ENCODE measurements at places on chromosomes 6 and 20.

DNA sequence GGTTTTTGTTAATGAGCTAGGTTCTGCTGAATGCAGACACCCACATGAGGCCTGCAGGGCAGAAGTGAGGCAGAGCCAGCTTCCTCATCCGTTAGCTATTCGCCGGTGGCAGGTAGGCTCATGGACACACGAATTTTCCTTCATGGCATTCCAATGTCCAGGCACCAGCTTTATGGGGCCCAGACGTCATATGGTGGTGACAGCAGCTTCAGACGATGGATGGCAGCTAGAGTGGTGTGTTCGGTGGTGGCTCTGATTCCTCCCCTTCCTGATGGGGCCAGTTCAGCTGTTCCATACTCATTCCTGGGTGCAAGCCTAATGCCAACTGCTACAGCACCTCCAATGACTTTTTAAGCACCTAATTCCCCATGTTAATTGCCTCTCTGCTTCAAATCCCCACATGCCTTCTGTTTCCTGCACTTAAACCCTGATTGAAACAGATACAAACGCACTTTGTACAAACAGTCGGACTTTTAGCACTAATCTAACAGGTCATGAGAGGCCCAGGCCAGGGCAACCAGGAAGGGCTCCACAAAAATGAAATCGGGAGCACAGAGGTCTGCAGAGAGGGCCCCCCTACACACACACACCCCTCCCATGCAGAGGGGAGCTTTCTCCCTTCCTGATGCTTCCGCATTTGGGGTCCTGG lies 35.7 kb upstream of the MLN start:
- no peak for DNase-seq

GRCh38 chr6:18513253-18513798 lies 126.2 kb downstream of the RNF144B start:
- no peak for DNase-seq

DNA sequence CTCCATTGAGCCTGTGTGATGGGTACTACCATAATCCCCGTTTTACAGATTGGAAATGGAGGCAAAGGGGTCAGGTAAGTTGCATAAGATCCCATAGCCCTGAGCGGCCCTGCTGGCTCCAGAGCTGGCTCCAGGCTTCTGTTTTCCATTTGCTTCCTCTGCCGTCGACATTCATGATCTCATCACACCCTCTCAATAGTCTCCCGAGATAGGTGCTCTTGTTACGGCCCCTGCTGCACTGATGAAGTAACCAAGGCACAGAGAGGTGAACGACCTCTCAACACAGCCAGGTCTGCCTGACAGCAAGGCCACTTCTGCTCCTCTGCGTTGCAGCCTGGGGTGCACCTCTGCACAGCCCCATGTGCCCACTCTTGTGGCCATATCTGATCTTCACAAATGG lies 16.9 kb downstream of the CDH22 start:
- no peak for DNase-seq

DNA sequence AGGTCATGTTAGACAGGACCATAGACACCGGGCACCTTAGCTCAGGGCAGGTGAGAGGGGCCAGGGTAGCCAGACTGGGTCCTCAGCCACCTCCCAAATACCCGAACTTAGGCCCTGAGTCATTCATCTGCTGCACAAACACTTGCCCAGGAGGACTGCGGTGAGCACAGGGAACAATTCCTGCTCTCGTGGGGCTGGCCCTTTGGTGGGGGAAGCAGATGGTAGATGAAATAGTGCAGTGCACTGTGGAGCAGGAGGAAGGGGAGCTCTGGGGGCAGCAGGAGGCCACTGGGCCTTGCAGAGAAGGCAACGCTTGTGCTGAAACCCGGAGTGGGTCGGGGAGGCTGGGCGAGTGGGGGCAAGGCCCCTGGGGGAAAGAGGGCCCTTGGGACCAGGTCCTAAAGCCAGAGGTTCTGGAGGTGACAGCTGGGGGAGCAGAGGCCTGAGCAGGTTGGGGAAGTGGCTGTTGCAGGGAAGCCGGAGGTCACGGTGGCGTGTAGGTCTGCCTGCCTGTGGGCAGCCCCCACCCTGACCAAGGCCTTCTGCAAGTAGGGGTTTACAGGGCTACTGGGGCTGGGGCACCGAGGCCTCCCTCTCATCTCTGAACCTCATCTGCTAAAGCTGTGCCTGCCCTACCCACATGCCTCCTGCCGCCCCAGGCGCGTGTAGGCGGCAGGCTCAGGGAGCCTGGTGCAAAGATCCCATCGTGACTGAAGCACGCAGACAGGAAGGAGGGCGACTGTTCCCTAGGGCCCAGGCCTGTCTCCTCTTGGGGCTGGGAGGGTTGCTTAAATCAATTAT lies 4.7 kb upstream of the NPBWR2 start:
- no peak for DNase-seq

DNA sequence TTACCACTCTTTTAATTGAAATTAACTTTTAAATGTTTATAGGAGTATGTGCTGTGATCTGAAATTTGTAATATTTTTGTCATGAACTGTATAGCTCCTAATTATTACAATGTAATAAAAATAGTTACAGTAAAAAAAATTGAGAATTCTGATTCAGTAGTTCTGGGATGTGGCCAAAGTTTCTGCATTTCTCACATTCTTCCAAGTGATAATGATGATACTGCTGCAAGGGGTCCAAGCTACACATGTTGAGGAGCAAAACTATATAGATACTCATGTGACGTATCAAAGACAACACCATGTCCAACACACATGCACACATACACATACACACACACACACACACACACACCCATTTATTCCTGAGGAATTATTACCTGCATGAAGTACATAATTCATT lies 71.0 kb upstream of the FAM83B start:
- DNase-seq = no peak

DNA sequence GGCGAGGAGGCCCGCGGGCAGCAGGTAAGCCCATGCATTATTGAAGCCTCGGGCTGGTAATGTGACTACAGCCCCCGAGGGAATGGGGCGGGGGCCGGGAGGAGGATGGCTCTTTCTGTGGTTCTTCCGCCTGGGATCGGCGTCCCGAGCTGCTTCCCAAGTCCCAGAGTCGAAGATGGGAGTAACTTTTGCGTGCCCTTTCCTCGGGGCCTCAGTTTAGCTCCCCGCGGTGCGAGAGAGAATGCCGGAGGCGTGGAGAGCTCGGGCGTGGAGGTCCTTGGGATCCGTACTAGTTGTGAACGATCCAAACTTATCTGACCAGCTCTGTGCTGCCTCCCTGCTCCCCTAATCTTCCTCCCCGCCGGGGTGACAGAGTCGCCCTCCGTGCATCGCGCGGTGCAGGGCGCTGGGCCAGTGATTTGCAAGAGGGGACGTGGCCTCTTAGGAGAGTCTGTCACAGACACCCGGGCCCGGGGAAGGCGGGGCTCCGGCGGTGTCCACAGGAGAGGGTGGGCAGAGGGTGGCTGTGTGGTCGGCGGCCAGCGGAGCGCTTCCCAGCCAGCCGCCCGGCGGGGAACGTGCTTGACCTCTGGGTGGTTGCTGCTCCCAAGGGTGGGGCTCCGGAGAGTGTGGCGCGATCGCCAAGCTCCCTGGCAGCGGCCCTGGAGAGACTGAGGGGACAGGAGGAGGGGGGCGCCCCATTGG lies 815 bp downstream of the UTRN start:
- DNase-seq = peak; percentile 35

Measured in GM06990 (cell line).